ENCODE measurements at places on chromosomes 12 and 14.

DNA sequence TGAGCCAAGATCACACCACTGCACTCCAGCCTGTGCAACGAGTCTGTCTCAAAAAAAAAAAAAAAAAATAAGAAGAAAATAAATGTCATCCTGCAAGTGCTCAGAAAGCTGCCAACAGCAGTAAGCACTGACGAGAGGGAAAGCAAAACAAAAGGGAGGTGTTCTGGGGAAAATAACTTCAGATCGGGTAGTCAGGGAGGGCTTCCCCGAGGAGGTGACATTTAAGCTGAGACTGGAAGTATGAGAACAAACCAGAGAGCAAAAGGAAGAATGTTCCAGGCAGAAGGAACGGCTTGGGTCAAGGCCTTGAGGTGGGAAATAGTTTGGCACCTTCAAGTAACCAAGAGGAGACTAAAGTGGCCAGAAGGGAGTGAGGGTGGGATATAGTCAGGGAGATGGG, 4.7 kb upstream of the FAM222A start:
- no peak for DNase-seq

- no peak for DNase-seq
Observed at GRCh38 chr14:106372870-106373652, 846.7 kb downstream of the TMEM121 start.

DNA sequence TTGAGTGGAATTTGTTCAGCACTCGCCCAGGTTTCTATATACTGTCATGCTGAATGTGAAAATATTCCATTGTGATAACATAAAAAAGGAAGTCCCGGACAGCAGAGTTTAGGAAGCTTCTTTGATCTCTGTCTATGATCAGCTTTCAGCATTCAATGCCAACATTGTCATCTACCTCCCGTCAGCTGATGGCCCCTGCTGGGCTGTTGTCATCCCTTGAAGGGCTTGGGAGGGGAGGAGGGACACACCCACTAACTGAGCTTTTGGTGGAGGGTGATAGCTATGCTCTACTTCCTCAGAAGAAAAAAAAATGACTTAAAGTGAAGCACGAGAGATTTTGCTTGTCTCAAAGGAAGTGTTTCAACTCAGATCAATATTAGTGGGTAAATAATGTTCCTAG, 4.7 kb upstream of the KRT77 start:
- no peak for DNase-seq

DNA sequence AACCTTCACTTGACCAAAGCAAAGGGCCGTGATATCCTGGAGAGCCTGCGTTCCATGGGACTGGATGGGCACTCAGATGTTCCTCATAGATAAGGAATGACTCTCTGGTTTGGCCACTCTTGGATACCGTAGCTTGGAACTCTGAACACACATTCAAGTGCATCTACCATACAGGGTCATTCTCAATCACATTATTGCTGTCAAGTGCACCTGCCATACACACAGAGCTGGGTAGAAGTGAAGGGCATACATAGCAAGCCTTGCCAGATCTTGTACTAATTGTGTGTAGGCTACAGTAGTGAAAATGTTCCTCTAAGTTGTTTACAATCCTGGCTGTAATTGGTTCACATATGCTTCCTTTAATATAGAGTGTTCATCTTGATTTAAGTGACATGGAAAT, 58.3 kb downstream of the PELI2 start:
- no peak for DNase-seq

DNA sequence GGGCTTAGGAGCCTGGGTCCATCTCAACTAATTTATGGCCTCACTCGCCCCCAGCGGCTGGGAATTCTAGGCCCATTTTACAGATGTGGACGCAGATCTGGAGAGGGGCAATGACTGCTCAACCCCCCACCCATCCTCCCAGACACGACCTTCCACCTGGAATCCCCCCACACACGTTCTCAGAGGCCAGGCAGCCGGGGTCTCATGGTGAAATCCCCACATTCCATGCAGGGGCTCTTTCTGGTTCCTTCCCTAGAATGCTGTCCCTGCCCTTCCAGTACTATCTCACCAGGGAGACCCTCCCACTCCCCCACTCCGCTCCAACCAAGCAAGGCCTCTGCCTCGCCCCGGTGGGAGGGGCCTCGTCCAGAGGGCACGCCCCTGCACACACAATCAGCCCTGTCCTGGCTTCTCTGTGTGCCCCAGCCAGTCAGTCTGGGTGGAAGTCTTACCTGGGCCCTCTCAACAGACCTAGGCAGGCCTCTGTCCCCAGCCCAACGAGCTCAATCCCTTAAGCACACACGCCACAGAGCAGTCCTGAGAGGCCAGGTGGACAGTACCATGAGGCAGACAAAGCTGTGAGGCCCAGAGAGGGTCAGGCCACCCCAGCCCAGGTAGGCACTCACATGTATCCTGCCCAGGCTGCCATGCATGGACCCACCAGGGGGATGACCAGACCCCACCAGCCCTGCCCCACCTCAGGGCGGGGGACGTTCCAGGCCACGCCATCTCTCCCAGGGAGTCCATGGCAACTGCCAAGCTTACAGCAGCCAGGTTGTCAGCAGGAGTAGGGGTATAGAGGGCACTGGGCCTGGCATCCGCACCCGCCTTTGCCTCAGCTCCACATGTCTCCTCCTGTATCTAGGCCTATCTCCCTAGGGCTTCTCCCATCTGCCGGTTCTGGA, 1.3 kb upstream of the ANKRD9 start:
- DNase-seq: no peak

GRCh38 chr12:124149287-124149686, 145.6 kb upstream of the RFLNA start:
- no peak for DNase-seq

DNA sequence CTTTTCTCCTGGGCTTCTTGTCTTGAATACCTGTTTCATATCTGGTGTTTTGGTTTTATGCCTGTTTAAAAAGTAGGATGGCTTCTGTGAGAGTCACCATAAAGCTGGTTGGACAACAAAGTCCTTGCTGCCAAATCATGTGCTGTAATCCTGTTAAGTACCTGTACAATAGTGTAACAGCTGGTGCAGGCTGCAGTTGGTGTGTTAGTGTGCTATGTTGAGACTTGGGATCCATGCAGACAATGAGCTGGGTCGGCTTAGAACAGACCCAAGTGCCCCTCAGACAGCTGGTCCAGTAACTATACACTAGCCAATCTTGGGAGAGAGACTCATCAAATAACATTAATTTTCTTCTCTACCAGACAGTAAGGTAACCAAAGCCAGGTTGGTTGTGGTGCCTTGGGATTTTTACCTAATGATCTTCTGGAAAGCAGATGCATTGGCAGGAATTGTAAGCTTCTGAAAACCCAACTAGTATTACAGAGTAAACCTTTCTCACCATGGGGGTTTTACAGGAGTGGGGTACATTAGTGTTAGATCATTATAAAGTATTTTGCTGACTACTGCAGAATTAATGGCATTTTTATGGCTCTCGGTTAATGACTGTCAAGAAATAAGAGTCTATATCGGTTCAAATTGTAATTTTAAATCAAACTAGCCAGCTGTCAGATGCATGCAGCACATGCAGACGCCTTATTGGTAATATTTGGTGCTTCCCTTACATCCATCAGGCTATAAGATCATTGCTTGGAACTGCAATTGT, 231.2 kb downstream of the PDZRN4 start:
- DNase-seq: no peak

DNA sequence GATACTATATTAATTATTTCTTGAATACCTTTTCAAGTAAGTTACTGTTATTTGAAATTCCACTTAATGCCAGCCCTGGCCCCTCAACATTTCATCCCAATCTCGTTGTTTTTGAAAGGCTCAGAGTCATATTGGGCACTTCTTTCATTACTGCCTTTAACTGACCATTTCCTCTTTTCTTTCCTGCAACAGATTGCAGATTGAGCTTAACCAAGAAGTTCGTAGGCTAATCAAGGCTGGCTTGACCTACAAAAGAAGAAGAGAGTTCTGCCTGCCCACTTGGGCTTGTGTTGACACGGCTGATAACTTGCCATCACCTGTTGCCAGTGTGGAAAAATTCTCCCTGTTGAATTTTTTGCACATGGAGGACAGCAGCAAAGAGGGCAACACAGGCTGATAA, 91.0 kb downstream of the FLRT2 start:
- DNase-seq: no peak

DNA sequence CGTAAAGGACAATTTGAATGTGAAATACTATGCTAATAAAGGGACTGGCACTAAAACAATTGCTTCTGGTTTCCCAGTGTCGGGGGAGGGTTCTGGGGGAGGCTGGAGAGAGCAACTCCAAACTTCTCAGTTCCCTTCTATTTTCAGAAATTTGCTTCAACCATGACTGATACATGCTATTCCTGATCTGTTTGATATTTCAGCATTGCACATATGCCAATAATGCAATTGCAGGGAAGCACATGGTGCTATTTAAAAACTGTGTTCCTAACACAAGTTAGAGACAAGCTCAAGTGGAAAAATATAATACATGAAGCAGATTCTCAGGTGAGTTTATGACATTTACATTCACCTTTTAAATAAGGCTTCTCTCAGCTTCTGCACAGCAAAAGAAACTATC, 188.9 kb downstream of the RIMBP2 start:
- DNase-seq: no peak

- DNase-seq: no peak
Observed at GRCh38 chr12:131229426-131230339, 276.0 kb downstream of the ADGRD1 start.

DNA sequence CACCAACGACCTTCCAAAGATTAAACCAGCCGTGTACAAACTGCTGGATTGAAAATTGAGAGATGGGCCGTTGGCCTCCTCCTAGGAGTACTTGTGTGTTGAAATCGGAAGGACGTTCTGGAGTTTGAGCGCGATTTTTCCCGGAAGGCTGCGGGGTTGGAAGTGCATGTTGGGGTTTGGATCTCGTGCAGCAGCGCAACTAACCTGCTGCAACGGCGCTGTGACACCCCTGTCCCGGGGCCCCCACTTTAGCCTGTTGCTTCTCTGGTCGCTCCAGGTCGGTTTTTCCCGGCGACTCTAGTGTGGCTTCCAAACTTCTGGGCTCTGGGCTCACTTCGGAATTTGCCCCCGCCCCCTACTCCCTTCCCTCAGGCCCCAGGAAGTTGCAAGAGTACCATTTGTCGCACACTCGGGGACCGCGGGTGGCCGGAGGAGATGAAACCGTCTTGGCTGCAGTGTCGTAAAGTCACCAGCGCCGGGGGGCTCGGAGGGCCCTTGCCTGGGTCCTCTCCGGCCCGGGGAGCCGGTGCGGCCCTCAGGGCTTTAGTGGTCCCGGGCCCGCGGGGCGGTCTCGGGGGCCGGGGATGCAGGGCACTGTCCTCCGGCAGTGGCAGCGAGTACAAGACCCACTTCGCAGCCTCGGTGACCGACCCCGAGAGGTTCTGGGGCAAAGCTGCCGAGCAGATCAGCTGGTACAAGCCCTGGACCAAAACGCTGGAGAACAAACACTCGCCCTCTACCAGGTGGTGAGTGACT, at the start of gene ACSS3:
Gene ACSS3, plus strand, starts transcription at position 394 of the 756 bp plus-strand sequence. Its CDS starts 42 bp downstream, at position 436.
- DNase-seq: peak; percentile 46

GRCh38 chr12:27437839-27438238, 8.7 kb upstream of the SMCO2 start:
- DNase-seq: no peak

DNA sequence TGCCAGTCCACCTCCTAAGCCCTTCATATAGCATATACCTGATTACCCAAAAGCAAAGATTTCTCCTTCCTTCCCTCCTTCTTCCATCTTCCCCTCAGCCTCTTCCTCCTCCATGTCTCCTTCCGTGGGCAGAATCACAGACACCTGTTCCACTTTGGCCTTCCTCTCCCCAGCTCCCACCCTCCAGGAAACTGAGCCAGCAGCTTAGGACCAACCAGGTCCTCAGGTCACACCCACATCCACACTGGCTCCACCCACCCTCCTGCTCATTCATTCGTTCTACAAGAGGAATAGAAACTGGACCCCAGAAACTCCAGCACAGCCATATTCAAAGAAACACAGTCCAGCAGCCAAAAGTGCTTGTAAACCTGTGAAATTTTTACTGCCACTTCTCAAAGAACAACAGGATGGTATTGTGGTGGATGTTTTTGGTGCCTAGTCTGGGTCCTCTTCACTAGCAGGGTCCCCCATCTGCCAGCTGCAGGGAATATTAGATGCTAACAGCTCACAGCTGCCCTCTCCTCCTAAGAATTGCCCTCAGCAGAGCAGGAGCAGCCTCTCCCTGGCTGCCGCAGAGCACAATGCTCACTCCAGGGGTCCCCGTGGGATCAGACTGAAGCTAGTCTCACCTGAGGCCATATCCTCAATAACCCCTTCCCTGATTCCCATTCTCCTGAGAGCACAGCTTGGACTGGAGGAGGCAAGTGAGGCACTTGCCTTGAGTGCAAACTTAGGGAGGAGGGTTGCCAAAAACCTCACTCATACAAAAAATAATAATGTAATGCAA, 18.4 kb downstream of the CMKLR1 start:
- no peak for DNase-seq
